ENCODE measurements at places on chromosomes 2 and 18.

DNA sequence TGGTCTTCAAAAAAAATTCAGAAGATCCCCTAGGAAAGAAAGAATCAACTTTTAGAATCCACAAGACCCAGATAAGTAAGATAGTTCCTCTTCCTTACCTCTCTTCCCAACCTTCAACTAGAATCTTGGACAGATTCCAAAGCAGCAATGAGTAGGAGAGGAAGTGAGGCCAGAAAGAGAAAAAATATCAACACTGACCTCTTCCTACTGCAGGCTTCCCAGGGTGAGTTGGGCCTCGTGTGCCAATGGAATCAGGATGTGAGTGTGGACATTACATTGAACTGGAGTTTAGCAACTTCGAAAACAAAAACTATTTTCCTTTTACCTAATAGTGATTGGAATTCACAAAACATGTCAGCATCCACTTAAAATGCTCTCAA lies 102.5 kb upstream of the PIEZO2 start:
- DNase-seq = no peak

- DNase-seq = no peak
Measured at GRCh38 chr2:196334710-196335109, 163.3 kb upstream of the STK17B start.

GRCh38 chr2:218815649-218816048 lies 16.0 kb downstream of the PRKAG3 start:
- no peak for DNase-seq

GRCh38 chr2:223501641-223502040 lies 100.5 kb downstream of the SCG2 start:
- DNase-seq = no peak

DNA sequence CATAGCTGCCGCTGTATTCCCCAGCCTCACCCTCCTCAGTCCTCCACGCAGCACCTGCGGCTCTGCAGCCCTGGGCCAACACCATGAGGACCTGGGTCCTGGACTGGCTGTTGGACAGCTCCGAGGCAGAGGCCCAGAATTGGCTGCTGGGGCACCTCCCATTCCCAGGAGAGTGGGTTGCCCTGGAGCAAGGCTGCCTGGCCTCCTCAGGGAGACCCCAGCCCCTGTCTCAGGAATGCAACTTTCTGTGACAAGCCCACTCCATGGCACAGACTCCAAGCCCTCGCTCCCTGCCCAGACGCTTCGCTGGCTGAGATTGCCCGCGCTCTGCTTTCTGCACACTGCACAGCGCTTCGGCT lies 33.0 kb downstream of the CYP26B1 start:
- DNase-seq = no peak

- no peak for DNase-seq
Measured at GRCh38 chr2:220550995-220551700, 923.7 kb downstream of the SLC4A3 start.

DNA sequence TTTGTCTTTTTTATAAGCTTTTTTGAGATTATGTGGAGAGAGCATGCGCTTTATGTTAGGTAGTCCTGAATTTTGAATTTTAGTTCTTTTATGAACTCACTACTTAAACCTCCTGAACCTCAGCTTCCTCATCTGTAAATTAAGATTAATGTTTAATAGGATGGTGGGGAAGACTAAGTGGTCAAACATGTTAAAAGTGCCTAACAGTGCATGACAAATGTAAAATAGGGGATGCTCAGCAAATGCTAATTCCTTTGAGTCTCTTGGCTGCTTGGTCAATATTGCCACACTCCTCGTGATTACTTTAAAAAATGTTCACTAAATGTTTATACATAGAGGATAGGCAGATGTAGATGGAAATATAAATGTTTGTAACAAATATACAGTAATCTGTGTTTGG lies 6.8 kb downstream of the BIRC6 start:
- DNase-seq = no peak

- no peak for DNase-seq
Measured at GRCh38 chr18:39318462-39318861, 1752.9 kb upstream of the CELF4 start.

- DNase-seq = peak; percentile 9
Measured at GRCh38 chr18:46407486-46408166, 249.4 kb downstream of the LOXHD1 start.

GRCh38 chr2:95383635-95384027 lies 18.9 kb upstream of the FAHD2A start:
- DNase-seq = no peak

- DNase-seq = no peak
Measured at GRCh38 chr18:75790796-75791195, 363.3 kb upstream of the SMIM21 start.

DNA sequence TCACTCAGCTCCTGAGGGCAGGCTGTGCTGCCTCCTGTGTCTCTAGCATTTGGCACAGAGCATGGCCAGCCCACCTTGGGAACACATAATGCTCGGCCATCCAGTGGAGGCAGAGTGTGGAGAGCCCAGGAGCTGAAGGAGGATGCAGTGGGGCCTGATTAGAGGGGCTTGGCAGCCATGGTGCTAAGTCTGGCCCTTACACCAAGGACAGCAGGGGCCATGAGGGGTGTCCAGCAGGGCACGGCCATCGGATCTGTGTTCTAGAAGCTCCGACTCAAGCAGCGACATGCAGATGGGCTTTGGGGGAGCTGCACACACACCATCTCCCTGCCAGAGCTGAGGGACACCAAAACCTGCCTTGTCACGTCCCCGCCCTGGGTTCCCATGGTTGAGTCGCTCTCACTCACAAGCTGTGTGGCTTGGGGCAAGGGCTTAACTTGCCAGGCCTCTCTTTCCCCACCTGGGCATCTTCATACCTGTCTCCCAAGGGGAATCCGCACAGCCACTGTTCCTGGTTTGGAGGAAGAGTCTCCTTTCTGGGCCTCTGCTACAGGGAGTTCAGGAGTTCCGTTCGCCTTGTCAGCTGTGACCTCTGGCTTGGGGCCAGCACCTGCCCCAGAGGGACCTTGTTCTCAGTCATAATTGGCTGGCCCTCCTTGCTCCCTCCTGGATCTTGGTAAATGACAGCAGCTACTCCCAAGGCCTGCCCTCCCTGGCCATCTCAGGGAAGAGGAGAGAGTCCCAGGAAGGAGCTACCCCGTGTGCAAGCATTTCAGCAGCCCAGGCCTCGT lies 1.3 kb upstream of the TOGARAM2 start:
- no peak for DNase-seq

GRCh38 chr18:72013427-72013850 lies 530.7 kb downstream of the CBLN2 start:
- DNase-seq = no peak

DNA sequence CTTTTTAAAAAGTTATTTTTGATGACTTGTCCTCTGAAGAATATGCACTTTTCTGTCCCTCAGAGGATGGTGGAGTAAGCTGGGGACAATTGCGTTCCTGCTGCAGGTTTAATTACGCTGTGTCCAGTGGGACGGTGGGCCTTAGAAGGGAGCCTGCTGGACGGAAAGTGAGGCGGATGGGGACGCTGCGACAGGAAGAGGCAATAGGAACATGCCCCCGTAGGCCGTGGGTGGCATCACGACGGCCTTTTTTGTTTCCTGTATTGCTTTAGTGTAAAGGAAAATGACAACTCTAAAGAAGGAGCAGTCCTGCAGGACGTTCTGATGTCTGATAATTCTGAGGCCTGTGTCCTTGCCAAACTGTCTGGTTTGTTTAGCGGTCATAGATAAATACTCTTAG lies 121.6 kb downstream of the NFATC1 start:
- no peak for DNase-seq

GRCh38 chr2:236353594-236353942 lies 89.4 kb upstream of the ASB18 start:
- no peak for DNase-seq

- no peak for DNase-seq
Measured at GRCh38 chr2:43133708-43134570, 92.5 kb downstream of the ZFP36L2 start.

DNA sequence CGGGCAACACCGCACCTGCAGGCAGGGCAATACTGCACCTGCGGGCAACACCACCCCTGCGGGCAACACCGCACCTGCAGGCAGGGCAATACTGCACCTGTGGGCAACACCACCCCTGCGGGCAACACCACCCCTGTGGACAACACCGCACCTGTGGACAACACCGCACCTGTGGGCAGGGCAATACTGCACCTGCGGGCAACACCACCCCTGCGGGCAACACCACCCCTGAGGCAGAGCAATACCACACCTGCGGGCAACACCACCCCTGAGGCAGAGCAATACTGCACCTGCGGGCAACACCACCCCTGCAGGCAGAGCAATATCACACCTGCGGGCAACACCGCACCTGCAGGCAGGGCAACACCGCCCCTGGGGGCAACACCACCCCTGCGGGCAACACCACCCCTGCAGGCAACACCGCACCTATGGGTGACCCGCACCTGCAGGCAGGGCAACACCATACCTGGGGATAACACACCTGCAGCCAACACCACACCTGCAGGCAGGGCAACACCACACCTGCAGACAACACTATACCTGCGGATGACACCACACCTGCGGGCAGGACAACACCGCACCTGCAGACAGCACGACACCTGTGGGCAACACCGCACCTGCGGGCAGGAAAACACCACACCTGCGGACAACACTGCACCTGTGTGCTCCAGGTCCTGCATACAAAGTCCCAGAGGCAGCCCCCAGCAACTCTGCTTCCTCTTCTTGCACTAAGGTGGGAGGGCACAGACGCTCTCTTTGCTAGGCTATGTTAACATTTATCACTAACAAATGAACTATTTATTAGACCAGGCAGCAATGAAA lies 57.7 kb downstream of the EIPR1 start:
- DNase-seq = no peak

DNA sequence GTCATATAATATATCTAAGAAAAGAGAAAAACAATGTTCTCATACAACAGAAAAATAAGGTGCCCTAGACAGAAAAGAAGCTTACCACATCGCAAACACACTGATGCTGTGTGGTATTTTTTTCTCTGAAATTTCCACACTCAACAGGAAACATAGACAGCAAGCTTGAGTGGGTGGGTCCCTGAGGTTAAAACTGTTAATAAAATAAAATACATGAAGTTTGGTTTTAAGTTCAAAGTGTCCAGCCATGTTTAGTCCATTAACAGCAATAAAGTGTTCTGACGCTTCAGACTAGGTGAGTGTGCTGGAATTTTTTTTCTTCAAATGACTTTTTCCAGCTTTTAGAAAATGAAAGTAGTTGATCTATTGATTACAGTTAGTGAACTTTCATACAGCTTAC lies 83.3 kb upstream of the EPB41L5 start:
- no peak for DNase-seq

- DNase-seq = no peak
Measured at GRCh38 chr2:6782517-6783237, 83.0 kb downstream of the CMPK2 start.

DNA sequence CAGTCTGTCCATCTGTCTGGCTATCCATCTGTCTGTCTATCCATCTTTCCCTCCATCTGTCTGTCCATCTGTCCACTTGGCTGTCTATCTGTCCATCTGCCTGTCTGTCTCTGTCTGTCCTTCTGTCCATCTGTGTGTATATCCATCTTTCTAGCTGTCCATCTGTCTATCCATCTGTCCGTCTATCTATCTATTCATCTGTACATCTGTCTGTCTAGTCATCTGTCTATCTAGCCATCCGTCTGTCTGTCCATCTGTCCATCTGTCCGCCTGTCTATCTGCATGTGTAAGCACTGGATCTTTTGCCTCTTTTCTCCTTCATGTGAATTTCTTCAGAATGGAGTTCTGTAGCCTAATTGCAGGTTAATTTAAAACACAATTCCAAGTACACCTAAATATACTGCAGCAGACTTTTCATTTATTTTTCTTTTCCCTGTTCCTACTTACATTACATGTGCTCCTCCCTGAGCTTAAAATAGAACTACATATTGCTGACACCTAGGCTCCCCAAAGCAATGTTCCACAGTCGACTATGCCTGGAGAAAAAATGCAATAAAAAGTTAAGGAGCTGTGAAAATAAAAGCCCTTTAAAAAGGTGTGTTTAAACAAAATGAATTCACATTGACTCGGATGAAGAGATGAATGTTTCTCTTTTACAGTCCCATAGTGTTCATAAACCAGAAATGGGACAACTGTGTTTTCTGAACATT lies 37.4 kb upstream of the TXNDC2 start:
- DNase-seq = no peak

DNA sequence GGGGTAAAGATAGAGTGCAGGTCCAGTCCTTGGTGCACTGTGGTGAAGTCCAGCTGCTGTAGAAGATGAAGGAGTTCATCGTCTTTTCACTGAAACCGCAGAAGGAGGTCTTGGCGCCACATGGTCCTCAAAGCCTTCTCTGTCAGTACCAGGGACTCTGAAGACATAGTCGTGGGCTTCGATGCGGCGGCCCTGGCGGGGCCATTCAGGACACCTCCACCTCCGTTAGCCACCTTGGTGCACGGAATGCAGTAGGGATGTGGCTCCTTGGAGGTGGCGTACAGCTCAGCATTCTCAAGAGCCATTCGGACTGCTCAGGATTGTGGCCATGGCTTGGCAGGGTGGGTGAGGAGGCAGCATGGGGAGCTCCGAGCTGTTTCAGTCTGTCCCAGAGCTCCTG lies 418.8 kb downstream of the SUCLG1 start:
- no peak for DNase-seq

DNA sequence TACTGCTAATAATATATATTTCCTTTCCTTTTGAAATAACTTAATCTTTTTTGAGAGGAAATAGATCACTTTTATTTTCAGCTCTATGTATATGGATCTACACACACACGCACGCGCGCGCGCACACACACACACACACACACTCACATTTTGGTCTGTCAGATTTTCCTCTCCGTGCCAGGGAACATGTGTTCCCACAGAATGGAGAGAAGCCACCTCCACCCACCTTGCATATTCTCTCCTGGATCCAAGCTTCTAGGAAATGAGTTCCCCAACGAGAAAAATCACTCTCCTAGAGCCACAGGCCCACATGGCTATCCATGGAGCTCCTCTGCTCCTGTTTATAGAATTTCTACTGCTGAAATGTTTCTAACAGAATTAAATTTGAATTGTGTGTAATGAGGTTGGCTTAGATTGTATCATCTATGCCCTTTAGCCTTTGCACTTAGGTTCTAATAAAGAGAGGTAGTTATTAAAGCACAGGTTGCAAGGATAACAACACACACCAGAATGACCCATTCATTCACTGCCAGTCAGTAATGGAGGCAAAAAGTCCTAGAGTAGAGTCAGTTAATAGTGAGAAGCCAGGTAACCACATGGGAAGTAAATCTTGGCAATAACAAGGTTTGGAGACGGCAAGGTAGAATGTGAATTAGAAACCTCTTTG lies 19.7 kb downstream of the IFIH1 start:
- no peak for DNase-seq

DNA sequence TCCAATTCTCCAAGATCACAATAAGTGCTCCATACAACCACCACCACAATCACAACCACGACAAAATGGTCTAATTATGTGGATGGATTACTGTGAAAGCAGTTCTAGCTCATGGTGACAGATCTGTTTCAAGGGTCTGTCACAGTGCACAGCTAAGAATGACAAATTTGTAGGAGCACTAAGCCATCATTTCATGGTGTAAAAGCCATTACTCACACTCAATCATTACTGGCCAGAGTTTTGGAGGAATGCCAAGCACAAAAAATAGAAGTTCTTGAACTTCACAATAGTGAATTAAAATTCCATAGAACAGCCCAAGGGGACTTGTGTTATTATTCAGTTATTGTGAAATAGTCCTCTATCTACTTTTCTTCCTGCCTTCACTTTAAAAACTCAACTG lies 2.3 kb downstream of the CPS1 start:
- no peak for DNase-seq

All from thoracic aorta (tissue), 2 donors.